ENCODE measurements at places on chromosomes 5 and 9. TPM values are rescaled to one million over a fixed set of nuclear protein-coding genes. Genes with fewer than 3 reads are reported as not detected.
A peak's percentile ranks its signal among the peaks of the same experiment; 100 is the strongest.

WDR38 gene
- total RNA-seq, result not detected

OR13C9 gene
- total RNA-seq, result not detected

BAAT gene
- total RNA-seq, result 1.0 TPM

SHISAL2B gene
- total RNA-seq, result 0.45 TPM

- no peak for DNase-seq
- H3K36me3 ChIP-seq, result no peaks in the 10 kb centered on the region
- H3K4me3 ChIP-seq, result no peak overlapping the region
- H3K27ac ChIP-seq, result no peak overlapping the region
- H3K4me1 ChIP-seq, result peaks cover 4% of the 10 kb centered on the region
- no peaks in the 10 kb centered on the region for H3K27me3 ChIP-seq
Measured at GRCh38 chr5:80064124-80064523, 29.0 kb downstream of the THBS4 start.

GRCh38 chr5:108797396-108797795, 49.7 kb downstream of the FER start:
- no peak for DNase-seq
- H3K4me3 ChIP-seq, result no peak overlapping the region
- H3K27me3 ChIP-seq, result no peaks in the 10 kb centered on the region
- no peaks in the 10 kb centered on the region for H3K4me1 ChIP-seq
- H3K36me3 ChIP-seq, result peaks cover 13% of the 10 kb centered on the region

GRCh38 chr5:21581508-21581907, 1271.6 kb downstream of the CDH12 start:
- no peak overlapping the region for H3K4me3 ChIP-seq
- H3K27me3 ChIP-seq, result no peaks in the 10 kb centered on the region
- H3K36me3 ChIP-seq, result no peaks in the 10 kb centered on the region
- no peaks in the 10 kb centered on the region for H3K4me1 ChIP-seq

DNA sequence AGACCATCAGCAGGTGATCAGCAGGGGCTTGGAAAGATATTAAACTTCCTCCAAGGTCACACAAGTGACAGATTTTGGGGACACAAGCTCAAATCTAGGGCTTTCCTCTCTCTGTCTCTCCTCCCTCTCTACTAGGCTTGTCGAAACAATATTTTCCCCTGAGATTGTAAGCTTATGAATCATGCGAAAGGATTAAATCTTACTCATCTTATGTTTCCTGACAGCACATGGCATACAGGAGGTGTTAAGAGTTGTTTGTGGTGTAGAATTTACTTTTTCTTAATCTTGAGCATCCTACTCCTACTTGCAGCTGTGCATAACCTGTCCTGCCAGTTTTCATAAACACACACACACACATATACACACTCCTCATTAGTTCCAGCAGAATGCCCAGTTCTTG, 186.3 kb downstream of the MARCHF11 start:
- no peak overlapping the region for H3K4me3 ChIP-seq
- H3K4me1 ChIP-seq, result no peaks in the 10 kb centered on the region
- H3K36me3 ChIP-seq, result no peaks in the 10 kb centered on the region
- DNase-seq, result no peak
- no peaks in the 10 kb centered on the region for H3K27me3 ChIP-seq
- H3K27ac ChIP-seq, result no peak overlapping the region

- peaks cover 34% of the 10 kb centered on the region for H3K4me1 ChIP-seq
- peak overlapping the region; percentile 55 for H3K27ac ChIP-seq
- no peak for DNase-seq
- no peaks in the 10 kb centered on the region for H3K36me3 ChIP-seq
- H3K27me3 ChIP-seq, result no peaks in the 10 kb centered on the region
Measured at GRCh38 chr5:38853753-38854470, 8.1 kb downstream of the OSMR start.

- no peaks in the 10 kb centered on the region for H3K27me3 ChIP-seq
- peak overlapping the region; percentile 65 for H3K4me3 ChIP-seq
- no peaks in the 10 kb centered on the region for H3K36me3 ChIP-seq
Measured at GRCh38 chr5:53479590-53480415, 626 bp upstream of the FST start.

DNA sequence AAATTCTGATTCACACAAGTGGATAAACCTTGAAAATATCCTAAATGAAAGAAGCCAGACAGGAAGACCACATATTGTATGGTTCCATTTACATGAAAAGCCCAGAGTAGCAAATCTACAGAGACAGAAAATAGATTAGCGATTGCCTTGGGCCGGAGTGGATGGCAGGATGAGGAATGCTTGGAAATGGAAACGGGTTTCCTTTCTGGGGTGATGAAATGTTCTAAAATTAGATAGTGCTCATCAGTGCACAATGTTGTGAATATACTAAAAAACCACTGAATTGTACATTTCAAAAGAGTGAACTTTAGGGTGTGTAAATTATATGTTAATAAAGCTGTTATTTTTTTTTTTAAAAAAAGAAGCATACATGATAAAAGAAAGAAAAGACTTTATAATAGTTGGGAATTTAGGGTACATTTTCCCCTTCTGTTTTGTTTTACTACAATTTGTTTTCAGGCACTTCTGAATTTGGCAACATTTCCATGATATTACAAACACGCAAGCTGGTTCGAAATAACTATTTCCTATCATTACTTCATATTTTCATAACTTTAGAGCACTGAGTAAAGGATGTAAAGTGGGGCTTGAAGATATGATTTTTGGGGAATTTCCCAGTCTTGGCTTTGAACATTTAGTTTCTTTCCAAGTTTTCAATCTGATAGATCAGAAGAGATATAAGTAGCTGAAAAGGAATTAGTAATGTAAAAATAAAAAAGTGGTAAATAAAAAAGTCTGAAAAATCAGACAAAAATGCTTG, 23.9 kb downstream of the SLC35A4 start:
- H3K4me1 ChIP-seq, result peaks cover 3% of the 10 kb centered on the region
- no peak overlapping the region for H3K4me3 ChIP-seq
- H3K36me3 ChIP-seq, result no peaks in the 10 kb centered on the region

DNA sequence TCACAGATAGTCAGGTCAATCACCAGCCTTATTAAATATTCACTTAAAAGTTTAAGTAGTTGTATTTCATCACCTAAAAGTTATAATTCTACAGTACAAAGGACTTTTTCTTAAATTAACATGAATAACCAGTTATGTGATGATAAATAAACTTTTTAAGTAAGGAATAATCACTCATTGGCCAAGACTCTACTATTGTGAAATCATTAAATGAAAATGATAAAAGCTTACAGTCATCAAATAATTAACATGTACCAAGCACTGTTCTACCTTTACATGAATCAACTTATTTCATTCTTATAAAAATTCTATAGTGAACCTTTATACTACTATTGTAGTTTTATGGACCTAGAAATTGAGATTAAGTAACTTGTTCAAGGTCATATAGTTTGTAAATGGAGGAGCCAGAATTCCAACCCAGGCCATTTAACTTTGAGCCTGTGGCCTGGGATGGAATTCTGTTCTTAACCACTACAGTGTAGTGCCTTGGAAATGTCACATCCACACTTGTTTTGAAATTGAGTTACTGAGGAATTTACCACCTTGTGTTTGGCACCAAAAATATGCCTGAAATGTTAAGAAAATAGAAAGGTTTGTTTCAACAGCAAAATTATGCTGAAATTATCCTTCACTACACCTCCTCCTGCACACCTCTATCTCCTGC, 32.8 kb upstream of the MSANTD3 start:
- no peaks in the 10 kb centered on the region for H3K27me3 ChIP-seq
- H3K4me3 ChIP-seq, result no peak overlapping the region
- no peaks in the 10 kb centered on the region for H3K4me1 ChIP-seq
- no peaks in the 10 kb centered on the region for H3K36me3 ChIP-seq
- H3K27ac ChIP-seq, result no peak overlapping the region
- no peak for DNase-seq

DNA sequence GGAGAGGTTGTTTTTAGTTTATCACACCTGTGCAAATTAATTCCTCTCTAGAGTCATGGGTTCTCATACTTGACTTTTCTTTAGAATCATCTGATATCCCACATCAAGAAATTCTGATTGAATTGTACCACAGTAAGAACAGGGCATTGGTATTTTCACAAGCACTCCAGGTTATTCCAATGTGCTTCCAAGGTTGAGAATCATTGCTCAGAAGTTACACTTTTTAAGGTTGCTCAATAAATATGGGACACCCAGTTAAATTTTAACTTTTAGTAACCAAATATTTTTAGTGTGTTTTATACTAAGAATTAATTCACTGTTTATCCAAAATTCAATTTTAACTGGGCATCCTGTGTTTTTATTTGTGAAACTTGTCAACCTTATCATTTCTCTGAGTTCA, 2.5 kb upstream of the RNF180 start:
- no peaks in the 10 kb centered on the region for H3K4me1 ChIP-seq
- peaks cover 4% of the 10 kb centered on the region for H3K27me3 ChIP-seq
- H3K36me3 ChIP-seq, result no peaks in the 10 kb centered on the region
- H3K4me3 ChIP-seq, result no peak overlapping the region

All from left lung (tissue), 14 donors.